ENCODE measurements at places on chromosomes 11 and 22.
A peak's percentile ranks its signal among the peaks of the same experiment; 100 is the strongest.

DNA sequence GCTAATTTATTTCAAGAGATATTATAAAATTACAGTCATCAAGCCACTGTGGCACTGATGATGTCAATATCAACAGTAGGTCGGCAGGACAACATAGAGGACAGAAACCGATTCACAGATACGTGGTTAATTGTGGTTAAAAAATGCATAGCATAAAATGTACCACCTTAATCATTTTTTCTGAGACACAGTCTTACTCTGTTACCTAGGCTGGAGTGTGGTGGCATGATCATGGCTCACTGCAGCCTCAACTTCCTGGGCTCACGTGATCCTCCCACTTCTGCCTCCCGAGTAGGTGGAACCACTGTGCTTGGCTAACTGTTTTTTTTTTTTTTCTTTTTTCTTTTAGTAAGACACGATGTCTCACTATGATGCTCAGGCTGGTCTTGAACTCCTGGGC, 21.0 kb upstream of the TOLLIP start:
- no peak for DNase-seq

DNA sequence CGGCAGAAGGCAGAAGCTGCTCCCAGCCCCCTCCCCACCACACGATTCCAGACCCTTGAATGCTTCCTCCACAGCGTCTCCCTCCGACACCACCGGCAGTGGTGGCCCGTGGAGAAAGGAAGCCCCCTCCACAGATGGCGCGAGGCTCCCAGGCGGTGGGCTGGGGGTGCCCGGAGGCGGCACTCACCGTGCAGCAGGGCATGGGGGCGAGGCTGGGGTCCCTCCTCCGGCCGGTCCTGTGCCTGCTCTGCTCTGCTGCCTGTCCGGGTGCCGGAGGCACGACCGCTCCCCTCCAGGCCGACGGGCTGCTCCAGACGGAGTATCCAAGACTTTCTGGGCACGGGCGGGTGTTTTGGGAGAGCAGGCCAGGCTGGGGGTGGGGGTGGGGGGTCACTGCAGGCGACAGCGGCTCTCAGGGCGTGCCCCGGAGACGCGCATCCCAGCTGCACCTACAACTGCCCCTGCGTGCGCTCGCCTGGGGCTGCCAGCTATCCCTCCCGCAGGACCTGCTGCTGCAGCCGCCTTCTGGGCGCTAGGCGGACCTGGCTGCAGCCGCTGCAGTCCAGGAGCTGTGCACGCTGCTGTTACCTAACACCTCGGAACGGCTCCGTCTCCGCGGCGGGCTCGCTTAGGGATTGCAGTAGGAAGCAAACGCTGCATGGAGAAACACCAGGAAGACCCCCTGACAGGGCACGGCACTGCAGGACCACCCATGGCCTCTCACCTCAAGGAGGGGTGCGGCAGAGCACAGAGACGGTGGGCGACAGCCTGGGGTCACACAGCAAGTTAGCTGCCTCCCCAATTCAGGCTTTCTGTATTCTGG, 15.2 kb downstream of the MRGPRG start:
- DNase-seq: no peak

DNA sequence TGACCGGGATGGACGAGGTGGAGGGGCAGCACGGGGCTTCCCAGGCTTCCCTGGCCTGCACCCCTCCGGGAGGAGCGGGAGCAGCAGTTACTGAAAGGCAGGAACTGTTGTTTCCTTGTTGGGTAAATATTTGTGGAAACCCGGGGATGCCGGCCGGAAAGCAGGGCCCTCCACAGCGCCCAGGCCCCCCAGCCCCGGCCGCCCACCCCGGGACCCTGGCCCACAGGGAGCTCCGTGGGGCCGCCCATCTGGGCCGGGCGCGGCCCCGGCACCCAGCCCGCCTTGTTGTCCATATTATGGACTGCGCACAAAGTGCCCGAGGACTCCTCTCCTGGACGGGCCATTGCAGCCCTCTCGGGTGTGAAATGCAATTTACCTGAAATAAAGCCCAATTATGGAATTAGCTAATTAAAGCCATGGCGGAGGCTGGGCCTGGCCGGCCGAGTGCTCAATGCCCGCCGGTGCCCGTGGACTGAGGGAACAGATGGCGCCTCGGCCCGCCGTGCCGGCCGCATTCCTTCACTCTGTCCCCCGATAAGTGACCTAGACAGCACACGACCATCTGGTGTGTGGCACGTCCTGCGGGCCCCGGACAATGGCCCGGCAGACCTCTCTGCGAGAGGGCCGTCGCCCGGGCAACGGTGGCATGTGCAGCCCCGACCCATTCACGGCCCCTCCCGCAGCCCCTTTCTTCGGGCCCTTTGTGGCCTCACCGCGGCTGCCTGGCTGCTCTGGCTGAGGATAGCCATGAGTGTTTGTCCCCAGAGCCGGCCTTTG, 35.4 kb downstream of the CDKN1C start:
- no peak for DNase-seq

GRCh38 chr11:65941720-65942310, 3.5 kb upstream of the TSGA10IP start:
- DNase-seq: no peak

DNA sequence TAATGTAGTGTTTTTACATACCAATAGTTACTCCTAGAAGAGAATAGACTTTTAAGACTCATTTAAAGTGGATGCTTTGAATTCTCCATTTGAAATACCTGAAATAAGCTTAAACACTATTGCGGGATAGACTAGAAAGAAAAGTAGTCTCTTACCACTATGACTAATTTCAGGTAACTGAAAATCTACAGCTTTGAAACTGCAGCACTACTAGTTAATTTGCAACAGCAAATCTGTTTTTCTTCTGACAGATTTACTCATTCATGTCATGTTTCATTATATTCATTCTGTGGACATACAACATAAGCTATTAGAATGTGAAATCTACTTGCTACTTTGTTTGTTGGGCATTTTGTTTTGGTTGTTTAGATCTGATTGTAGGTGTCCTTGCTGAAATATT, 153.6 kb downstream of the MAML2 start:
- no peak for DNase-seq

DNA sequence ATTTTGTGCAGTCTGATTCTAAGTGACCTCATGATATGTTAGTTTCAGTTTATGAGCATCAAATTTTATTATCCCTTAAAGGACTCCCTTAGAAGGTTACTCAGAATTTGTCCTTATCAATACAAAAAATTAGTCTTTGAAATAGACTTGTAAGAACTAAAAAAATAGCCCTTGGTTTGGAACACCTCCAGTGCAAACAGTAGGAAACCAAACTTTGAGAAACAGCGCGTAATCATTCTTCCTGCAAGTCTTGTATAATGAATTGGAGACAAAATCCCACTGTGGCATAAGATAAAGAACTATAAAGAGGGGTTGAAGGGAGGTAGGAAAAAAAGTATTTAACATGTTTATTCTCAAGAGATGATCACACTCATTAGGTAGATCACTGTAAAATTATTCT, 10.8 kb upstream of the MSANTD4 start:
- DNase-seq: no peak

GRCh38 chr11:90774727-90775566, 552.1 kb upstream of the CHORDC1 start:
- DNase-seq: no peak

DNA sequence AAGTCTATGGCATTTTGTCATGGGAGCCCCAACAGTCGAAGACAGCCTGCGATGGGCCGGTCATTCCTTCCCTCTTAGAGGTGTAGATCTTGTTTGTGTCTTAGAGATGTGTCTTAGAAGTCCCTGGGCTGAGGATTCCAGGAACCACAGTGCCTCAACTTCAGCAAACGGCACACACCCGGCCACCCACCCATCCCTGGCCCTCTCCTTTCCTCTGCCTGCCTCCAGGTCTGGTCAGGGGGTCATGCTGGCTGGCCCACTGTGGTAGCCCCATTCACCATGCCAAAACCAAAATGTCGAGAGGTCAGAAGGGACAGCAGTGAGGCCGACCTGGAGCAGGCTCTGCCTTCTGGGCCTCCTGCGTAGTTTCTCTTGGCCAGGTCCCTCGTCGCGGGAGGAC, 857.9 kb downstream of the TBC1D22A start:
- DNase-seq: no peak

GRCh38 chr11:76802151-76802550, 19.0 kb downstream of the TSKU start:
- peak; percentile 53 for DNase-seq

DNA sequence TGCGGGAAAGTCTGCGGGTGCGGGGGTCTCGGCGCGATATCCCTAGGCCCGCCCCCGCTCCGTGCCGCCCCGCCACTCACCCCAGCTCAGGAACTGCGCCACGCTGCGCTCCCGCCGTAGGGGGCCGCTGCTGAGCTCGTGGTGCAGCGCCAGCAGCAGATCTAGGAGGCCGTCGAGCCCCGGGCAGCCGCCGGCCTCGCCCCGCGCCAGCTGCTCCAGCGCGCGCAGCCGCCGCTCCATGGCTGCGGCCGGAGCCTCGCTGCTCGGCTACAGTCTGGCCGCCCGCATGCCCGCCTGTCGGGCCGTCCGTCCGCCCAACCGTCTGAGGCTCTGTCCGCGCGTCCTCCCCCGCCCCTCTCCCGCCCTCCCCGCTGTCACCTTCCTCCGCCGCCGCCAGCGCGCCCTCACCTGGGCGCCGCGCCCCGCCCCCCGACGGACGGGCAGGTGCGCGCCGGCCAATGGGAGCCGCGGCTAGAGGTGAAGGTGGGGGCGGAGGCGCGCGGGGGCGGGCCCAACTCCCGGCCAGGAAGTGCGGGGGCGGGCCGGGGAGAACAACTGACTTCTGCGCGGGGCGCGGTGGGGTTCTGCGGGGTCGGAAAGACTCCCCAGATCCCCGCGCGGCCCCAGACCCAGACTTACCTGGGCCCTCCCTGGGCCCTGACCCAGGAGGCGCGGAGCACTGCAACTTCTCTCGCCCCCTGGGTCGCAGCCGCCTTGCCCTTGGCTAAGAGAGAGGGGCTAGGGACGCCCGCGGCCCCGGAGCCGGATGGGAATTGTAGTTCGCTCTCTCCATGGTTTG, at the start of gene CDC42BPG:
TSS of gene CDC42BPG (minus strand) at position 324 of the 799 bp plus-strand sequence. CDS start at position 240, 84 bp downstream.
- no peak for DNase-seq

GRCh38 chr11:62273284-62273683, 3.3 kb downstream of the SCGB2A2 start:
- DNase-seq: no peak

All from lower leg skin (tissue), 4 donors.